Stimulated activated CD8-positive, alpha-beta memory T cell treated with anti-CD3 and anti-CD28 coated beads, Interleukin-4, amount 100 ng/mL, for 1 hour (primary cell): ENCODE measurements at places on chromosomes 7 and 10.

- no peak for DNase-seq
Measured at GRCh38 chr7:111682588-111683340, 120.5 kb upstream of the IMMP2L start.

GRCh38 chr10:70169649-70170364 lies 507 bp downstream of the SAR1A start:
- no peak for DNase-seq

DNA sequence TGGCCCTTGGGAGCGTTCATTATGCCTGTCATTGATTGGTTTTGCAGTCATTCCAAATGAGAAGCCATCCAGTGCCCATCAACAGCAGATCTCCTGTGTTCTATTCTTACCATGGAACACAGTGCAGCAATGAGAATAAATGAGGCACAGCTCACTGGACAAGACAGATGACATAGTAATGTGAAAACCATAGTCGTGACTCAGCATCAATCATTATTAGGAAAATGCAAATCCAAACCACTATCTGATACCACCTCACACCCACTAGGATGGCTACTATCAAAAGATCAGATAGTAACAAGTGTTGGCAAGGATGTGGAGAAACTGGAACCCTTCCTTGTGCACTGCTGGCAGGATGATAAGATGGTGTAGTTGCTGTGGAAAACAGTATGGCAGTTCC lies 144.7 kb downstream of the ARHGAP22 start:
- no peak for DNase-seq

DNA sequence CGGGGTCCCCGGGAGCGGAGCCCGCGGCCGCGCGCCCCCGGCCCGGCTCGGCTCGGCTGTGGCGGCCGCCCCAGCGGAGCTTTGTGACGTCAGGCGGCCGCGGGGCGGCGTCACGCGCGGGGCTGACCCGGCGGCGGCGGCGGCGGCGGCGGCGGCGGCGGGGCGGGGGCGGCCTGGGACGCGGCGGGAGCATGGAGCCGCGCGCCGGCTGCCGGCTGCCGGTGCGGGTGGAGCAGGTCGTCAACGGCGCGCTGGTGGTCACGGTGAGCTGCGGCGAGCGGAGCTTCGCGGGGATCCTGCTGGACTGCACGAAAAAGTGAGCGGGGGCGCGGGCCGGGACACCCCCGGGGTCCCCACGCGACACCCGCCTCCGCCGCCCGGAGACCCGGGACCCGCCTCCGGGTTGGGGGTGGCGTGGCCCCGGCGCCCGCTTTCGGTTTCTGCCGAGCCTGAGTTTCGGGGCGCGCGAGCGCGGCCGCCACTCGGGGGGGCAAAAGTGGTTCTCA lies at the start of gene PWWP2B:
Gene PWWP2B, plus strand, starts transcription at position 165 of the 506 bp plus-strand sequence. Its CDS starts 27 bp downstream, at position 192.
- DNase-seq: no peak

DNA sequence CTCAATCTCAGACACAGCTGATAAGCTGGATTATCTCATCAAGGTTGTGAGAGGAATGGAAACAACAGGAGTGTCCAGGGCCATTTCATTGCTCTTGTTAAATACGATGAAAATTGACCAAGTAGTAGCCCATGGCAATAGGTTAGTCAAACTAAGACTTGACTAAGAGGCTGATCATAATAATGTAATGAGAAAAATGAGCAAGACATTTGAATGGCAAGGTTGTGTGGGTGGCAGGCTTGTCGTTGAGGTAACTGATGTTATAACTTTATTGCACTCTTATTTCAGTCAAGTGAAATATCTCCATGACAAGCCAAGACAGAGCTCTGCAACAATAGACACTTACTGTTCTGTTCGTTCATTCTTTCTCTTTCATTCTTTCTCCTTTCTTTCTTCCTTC lies 532.0 kb downstream of the GATA3 start:
- no peak for DNase-seq

- DNase-seq: no peak
Measured at GRCh38 chr7:152025937-152026890, 740 bp downstream of the GALNT11 start.

DNA sequence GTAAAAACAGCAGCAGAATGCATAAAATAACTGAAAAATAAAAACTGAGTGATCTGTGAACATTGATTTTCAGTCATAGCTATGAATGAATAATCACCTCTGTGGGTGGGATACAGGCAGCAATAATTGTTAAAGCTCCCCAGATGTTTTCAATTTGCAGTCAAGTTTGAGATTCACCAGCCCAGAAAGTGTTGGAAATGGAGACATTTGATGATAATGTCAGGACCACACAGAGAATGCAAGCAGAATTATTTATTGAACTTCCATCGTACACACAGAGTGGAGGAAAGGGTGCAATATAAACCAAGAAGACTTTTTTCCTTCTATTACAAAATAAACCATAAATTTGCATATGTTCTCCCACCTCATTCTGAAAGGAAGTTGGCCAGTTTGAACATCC lies 601.7 kb downstream of the ANKRD7 start:
- DNase-seq: no peak

DNA sequence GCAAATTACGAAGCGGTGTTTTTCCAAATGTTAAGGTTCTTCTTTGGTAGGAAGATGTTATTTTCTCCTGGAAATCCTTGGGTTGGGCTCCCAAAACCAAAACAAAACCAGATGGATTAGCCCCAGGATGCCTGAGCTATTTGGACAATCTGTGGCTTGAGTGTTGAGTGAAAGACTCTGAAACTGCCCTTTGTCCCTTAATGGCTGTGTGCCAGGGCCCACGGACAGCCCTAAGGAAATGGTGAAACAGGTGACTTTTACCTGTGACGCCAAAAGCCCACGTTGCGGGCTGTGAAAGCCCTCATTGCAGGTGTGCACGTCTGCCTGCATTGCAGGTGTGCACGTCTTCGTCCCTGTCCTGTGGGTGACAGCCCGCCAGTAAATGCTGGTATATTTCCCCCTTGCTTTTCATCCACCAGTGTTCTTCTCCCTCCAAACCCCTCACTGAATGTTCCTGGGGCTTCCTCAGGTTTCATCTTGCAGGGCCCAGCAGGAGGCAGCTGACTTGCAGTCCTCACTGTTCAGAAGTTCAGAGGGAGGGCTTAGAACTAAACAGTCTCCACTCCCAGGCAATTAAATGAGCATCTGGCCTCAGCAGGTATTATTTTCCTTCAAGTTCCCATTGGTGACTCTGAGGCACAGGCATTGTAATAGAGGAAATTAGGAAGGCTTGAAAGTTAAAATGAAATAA lies 10.7 kb downstream of the PFKP start:
- DNase-seq: no peak

DNA sequence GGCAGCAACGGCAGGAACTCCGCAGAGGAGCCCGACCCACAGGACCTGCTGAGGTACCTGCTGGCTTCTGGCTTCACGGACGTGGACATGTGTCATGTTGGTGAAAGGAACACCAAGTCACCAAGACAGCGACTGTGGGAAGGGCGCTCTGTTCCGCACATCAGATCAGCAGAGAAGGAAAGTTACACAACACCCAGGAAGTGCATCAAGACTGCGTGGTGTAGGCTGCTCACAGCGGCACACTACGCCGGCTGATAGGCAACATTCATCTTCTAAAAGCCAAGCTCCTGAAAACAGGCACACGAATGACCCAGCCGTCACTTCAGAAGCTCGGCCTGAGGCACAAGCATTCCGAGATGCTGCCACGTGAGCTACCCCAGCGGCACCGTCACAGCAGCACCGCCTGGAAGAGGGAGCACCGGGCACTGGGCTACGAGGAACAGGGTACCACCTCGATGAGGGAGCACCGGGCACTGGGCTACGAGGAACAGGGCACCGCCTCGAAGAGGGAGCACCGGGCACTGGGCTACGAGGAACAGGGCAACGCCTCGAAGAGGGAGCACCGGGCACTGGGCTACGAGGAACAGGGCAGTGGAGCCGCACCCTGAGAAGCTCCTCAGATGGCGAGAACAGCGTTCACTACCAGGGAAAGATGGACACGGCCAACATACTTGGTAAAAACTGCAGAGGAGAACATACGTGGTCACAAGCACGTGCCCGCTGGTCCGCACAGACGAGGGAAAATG lies 86.7 kb downstream of the MAD1L1 start:
- DNase-seq: no peak

DNA sequence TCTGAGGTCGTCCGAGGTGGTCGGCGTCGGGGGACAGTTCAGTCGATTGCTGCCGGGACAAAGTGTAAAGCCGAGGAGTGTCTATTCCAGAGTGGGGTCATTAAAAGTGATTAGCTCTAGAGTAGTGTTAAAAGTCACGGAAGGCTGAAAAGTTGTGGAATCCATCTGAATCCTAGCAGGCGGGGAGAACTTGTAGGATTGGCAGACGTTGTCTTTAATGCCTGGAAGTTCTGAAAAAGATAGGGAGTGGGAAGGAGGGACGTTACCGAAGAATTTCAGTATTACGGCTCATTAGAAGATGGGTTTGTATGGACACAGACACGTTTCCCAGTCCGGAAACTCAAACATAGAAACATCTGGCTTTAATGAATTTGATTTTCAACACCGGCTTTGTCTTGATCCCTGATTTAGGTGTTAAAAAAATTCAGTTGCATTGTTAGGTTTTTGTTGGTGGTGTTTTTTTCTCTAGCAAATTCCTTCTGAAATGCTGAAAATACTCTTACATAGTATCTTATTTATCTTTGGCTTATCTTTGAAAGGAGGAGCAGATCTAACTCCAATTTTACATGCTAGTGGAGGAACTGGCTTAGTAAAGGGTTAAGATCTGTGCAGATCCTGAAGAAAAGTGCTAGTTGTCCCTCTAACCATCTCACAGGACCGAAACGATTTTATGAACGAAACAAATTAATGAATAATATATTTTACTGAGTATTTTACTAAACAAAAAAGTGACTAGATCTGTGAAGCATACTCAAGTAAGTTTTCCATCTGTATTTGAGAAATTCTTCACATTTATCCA lies 900 bp downstream of the MKLN1 start:
- DNase-seq: no peak

GRCh38 chr10:28925121-28925663 lies 247.9 kb downstream of the BAMBI start:
- no peak for DNase-seq
